Brain pericyte (primary cell): ENCODE measurements at places on chromosomes 6 and 20.

DNA sequence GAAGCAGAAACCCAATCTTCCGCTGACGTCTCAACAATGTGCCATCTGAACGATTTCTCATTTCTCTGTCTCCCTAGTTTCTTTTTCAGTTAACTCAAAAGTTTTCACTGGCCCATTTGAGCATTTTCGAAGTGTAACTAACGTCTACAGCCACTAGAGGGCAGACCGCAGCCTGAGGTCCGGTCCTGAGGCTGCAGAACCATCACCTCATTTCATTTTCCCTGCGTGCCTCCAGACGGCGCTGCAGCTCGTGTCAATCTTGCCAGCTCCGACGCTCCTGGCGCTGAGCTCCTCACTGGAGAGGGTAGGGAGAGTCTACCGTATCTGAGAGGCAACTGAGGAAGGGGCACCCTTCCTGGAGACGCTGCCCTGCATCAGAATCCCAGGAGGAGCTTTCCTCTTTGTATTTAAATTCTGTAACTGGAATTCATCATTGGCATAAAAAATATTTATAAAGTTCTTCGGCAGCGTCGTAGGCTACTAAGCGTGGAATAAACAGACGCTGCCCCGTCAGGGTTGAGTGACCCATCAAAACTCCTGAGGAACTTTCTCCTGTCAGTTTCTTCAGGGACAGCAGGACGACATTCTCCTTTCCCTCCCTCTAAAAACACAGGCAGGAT, 28.5 kb upstream of the DTNBP1 start:
- DNase-seq = peak; percentile 76

DNA sequence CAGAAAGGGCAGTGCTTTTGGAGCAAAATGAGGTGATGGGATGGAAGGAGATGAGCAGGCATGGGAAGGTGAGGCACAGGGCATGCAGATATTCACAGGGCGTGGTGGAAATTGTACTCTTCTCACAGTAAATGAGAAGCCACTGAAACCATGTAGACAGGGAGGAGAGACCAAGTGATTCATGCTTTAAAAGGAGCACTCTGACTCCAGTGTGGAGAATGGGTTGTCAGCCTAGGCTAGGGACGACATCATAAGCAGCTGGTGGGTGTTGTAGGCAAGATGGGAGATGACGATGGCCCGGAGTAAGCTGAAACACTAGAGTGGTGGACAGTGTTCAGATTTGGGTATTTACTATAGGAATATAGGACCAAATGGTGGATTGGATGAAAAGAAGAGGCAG, 18.4 kb downstream of the PDE7B start:
- no peak for DNase-seq

DNA sequence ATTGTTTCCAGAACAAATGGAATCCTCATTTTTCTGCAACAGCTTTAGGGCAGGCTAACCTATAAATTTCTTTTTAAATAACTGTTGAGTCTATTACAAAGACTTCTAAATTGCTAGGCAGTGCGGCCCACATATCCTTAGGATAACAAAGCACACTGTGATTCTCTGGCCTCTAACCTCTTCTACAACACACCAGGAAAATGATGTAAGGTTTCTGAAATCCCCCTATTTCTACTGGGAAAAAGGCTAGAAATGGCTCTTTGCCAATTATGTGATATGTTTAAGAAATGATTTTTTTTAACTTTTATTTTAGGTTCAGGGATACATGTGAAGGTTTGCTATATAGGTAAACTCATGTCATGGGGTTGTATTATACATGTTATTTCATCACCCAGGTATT, 17.3 kb upstream of the NT5E start:
- no peak for DNase-seq

- DNase-seq = no peak
Measured at GRCh38 chr6:26420688-26421171, 18.7 kb downstream of the BTN3A1 start.

DNA sequence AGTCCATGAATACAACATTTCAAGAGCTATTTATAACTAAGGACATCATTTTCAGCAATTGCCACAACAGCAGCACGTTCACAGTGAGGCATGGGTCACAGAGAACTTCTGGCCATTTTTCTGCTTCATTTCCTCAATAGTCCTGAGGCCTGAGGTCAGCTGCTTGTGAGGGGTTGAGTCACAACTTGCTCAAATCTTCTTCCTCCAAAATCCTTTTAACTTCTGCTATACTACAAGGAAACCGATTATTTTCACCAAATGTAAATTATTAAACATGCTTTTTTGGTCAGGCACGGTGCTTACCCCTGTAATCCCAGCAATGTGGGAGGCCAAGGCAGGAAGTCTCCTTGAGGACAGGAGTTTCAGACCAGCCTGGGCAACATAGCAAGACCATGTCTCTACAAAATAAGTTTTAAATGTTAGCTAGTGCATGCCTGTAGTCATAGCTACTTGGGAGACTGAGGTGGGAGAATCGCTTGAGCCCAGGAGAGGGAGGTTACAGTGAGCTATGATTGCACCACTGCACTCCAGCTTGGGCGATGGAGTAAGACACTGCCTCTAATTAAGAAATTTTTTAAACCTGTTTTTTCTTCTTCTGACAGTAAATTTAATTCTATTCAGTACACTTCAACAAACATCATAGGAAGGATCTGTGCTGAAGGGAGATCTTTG, 11.1 kb upstream of the SLC16A10 start:
- DNase-seq = no peak

DNA sequence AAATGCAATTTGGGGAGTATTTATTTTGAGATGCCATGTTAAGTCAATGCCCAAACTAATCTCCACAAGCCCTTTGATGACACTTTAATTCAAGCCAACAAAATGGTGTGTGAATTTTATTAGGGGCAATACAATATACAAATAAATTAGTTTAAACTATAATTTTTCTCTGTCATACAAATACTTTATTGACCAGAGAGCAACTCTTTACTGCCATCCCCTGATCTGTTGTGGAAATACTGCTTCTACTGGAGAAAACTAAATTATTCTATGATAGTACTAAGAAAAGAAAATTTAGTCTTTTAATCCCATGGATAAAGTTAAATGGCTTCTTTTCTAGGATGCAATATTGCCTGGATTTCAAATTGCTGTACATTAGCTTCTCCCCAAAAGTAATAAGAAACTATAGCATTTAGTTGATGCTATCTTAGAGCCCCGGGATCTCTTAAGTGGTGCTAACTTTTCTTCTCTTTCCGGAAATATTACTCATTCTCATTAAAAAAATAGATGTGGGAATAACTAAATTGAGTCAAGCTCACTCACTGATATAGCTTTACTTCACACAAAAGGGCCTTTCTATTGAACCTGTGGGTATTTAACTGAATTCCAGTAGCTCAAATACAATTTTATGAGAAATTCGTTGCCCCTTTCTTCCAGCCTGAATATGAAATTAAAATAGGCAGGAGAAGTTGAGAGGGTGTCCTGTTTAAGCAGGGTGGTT, 49.2 kb downstream of the SMPDL3A start:
- DNase-seq = no peak

DNA sequence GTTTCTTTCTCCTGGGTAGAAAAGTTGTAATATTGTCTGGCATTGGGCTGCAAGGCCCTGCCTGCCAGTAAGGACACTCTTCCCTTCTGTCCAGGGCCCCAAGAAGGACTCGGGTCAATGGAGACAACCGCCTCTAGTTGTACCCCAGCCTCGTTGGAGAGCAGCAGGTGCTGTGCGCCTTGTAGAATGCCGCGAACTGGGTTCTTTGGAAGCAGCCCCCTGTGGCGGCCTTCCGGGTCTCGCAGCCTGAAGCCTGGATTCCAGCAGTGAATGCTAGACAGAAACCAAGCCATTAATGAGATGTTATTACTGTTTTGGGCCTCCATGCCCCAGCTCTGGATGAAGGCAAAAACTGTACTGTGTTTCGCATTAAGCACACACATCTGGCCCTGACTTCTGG, 37.0 kb downstream of the PLCG1 start:
- no peak for DNase-seq

DNA sequence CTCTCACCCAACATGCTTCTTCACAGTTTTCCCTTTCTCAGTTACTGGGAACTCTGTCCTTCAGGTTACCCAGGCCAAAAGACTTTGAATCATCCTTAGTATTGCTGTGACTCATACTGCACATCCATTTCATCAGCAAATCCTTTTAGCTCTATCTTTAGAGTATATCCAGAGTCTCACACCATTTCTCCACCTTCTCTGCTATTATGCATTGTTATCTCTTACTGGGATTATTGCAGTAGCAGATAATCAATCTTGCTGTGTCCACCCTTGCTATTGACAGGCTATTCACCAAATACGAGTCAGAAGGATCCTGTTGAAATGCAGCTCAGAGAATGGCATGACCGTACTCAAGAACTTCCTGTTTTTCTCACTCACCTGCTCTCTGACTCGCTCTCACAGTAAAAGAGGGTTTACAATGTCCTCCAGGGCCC, 57.3 kb downstream of the BCKDHB start:
- DNase-seq = no peak

GRCh38 chr20:62104791-62105345, 17.4 kb upstream of the LSM14B start:
- DNase-seq = no peak

- DNase-seq = no peak
Measured at GRCh38 chr6:39791850-39792539, at the start of gene DAAM2. TSS of gene DAAM2 (plus strand) at chr6:39792376. CDS start at chr6:39856303, 63,927 bp downstream.

GRCh38 chr20:56463428-56463827, 5.0 kb upstream of the RTF2 start:
- no peak for DNase-seq

DNA sequence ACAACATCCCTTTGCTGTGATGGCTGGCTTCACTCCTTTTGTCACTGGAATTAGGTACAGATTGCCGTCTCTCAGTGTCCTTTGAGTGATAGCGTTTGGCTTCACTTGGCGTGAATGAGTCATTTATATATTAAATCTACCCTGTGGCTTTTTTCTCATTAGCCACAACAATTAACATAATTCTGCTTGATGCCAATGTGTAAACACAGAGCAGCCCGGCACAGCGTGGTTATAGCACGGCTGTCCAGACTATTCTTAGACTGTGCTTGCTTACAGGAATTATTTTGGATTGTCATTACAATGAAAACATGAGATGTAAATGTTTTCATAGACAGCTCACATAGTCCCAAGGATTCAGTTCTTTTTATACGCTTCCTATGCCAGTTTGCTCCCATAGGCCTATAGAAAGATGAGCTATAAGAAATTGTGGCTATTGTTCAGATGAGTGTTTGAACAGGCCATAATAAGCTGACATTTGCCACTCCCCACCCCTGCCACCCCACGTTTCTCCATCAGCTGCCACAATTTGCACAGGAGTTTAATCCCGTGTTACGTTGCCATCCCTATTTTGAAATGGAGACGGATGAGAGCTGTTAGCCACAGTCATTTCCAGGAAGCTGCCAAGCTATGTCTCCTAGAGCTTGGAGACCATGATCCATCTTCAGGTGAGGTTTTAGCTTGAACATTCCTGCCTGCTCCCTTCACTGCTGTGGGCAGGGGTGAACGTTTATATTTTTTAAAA, 65.9 kb downstream of the PPP1R14C start:
- no peak for DNase-seq

DNA sequence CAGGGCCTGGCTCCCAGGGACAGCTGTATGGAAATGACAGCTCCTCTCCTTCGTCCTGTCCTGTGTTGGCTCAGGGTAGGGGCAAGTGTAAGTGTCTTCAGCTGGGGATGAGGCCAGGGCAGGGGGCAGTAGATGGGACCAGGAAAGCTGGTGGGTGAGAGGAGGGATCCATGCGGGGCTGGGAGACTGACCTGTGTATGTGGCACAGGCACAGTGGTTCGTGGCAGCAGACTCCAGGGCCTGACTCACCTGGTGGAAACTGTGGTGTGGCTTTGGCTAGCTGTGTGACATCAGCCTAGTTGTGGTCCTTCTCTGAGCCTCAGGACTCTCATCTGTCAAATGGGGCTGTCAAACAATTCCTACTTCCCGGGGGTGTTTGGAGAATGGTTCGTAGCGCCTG, 13.7 kb upstream of the SCRT2 start:
- no peak for DNase-seq

DNA sequence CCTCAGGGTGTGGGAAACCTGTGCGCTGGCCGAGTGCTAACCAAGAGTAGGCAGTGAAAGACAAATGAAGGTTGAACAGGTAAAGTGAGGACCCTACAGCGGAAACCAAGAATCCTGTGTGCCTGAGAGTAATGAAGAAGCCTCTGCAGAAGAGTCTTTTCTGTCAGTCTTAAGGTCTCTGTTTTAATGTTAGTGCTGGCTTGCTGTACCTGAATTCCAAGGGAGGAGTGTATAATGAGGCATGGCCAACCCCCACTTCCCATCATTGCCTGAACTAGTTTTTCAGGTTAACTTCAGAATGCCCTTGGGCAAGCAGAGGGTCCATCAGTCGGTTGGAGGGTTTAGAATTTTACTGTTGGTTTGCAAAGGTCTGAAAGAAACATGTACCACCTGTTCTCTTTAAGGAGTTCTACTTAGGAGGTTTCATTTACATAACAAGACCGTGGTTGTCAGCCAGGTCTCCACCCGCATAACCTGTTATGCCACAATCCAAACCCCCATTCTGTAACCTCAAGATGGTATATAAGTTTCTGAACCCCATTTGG, 589 bp upstream of the PDCD2 start:
- no peak for DNase-seq

GRCh38 chr6:89208551-89208950, 8.6 kb downstream of the GABRR1 start:
- DNase-seq = no peak

- no peak for DNase-seq
Measured at GRCh38 chr6:106547601-106548453, 81.5 kb downstream of the RTN4IP1 start.

DNA sequence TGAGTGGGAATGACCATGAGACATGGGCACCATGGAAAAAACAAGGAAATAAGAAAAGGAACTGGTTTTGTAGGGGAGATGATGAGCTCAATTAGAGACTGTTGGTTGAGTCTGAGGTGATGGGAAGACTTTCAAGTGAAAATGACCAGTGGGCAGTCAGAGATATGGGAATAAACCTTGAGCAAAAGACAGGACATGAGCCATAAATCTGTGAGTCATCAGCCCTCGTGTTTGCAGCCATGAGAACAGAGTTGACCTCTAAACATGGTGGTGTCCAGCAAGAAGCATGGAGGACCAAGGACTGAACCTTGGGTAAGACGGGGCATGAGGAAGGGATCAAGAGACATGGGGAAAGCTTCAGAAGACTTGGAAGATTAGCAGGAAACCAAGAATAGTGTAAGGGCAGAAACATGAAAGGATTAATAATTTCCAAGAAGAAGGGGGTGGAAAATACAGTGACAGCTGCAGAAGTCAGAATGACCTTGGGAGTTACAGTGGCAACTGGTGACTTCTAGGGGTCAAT, 280.6 kb upstream of the PRDM1 start:
- DNase-seq = no peak

DNA sequence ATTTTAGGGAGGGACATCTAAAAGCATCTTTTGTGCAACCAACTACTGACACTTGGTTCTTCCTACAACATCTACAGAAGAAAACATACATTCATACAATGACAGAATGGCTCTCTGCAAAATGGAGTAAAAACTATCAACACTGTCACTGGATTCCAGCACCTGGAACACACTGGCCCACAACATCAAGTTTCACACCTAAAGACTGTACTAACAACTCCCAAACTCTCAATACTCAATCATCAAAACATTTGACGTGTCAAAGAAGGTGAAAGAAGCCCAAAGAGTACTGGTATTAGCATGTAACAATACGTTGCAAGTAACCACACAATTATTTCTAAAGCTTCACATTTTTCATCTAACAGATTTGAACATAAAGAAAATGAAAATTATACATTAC, 2.1 kb downstream of the CPNE1 start:
- no peak for DNase-seq

GRCh38 chr20:25576783-25577530, 8.4 kb downstream of the NINL start:
- DNase-seq = no peak
